Nephron progenitor cell (in vitro differentiated cells): ENCODE measurements at places on chromosomes 6 and 20.

GRCh38 chr6:90859612-90860011, 272.7 kb upstream of the MAP3K7 start:
- DNase-seq = no peak

- peak; percentile 23 for DNase-seq
These were observed 109.3 kb upstream of the FAM83B start for GRCh38 chr6:54737247-54737646.

DNA sequence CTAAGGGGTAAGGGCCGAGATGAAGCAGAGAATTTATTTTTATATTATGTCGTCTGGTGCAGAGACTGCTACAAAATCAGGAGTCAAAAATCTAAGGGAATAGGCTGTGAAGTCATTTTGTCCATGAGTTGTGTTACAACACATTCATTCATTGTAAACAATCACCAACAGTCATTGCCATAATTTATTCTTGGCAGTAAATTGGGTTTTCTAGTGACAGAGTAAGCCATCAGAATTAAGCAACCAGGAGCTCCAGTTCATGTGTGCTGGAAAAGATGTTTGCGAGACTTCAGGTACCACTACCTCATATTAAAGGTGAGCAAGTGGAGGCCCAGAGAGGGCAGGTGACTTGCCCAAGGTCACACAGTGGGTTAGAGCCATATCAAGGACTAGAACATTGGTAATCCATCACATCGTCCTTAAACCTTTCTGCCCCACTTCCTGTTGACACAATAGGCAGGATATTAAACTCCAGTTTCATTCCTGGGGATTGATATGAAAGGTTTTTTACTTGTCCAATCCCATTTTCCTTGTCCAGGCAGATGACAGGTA, 46.0 kb downstream of the E2F3 start:
- no peak for DNase-seq

- DNase-seq = peak; percentile 15
These were observed 33.9 kb downstream of the LYRM2 start for GRCh38 chr6:89604653-89605052.

- DNase-seq = no peak
These were observed 239.9 kb upstream of the CEP162 start for GRCh38 chr6:84467296-84467695.

- no peak for DNase-seq
These were observed 4.7 kb upstream of the TRDN start for GRCh38 chr6:123641497-123641896.

DNA sequence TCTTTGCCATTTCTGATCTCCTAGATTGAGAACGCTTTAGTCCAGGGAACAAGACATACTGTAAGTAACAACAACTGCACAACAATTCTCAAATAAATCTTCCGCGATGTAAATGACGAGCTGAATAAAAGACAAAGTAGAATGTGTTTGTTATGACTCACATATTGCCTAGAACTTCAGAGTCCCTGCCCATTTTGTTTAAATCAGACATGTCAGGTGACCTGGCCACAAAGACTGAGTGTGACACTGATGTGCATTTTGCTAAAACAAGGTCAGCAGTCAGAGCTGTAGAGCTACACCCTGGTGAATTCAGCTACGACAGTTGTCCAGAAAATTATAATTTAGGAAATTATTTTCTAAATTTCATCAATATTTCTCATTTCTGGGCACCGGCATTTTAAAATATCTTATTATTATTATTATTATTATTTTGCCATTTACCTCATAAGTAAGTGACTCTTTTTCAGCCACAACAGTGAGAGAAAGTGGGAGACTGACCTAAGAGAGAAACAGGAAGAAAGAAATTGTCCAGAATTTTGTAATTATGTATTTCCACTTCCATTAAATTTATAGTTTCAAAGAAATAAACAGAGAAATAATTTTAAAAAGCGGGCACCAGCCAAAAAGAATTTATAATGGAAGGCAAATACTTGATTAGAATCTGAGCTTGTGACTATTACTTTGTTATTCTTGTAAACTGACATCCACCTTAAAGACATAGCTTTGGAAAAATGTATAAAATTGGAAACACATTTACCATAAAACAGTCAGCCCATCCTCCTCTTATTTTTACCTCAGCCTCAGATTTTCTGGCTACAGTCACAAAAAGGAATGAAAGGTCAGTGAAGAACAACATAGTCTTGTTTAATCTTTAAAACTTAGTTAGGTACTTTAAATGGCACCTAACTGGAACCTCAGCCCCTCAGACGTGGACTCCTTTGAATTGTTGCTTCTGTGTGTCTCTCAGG, 157.0 kb upstream of the CITED2 start:
- DNase-seq = no peak

DNA sequence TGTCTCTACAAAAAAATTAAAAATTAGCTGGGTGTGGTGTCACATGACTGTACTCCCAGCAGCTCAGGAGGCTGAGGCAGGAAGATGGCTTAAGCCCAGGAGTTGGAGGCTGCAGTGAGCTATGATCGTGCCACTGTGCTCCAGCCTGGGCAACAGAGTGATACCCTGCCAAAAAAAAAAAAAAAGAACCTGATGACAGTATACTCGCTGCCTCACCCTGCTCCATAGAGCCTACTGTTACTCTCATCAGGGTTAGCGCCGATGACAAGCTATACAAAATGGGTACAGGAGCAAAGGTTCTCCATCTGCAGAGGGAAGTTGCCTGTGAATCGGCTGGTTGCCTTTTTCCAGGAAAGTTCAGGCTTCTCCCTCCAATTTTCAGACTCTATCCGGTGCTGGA, 53.4 kb downstream of the GMPR start:
- DNase-seq = no peak

- no peak for DNase-seq
These were observed 43.5 kb downstream of the TFAP2B start for GRCh38 chr6:50862176-50862575.
